ENCODE measurements at places on chromosomes 5 and 9. TPM values are rescaled to one million over a fixed set of nuclear protein-coding genes. Genes with fewer than 3 reads are reported as not detected.
A peak's percentile ranks its signal among the peaks of the same experiment; 100 is the strongest.

ANKRD55 gene
- not detected for total RNA-seq

NEK6 gene
- 15.5 TPM for total RNA-seq

NMUR2 gene
- not detected for total RNA-seq

PGM5 gene
- total RNA-seq, result 6.9 TPM

NTRK2 gene
- total RNA-seq, result 20.5 TPM

SLC45A2 gene
- not detected for total RNA-seq

DNA sequence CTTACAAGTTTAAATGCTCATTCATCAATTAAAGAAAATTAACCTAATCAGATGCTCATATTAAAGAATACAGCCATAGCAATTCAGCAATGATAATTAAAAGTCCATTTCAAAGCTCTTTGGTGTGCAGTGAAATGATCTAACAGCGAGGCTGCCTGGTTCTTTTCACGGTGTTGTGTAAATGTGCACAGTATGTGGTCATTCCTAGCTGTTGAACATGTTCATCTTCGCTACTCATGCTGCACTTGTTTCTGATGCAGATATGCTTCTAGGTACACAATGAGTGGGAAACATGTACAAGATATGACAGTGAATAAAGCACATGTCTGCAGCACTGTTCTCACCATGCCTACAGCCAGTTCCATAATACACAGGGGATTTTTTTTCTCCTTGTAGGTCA lies 163.5 kb downstream of the NR2F1-AS1 start:
- no peak for DNase-seq

DNA sequence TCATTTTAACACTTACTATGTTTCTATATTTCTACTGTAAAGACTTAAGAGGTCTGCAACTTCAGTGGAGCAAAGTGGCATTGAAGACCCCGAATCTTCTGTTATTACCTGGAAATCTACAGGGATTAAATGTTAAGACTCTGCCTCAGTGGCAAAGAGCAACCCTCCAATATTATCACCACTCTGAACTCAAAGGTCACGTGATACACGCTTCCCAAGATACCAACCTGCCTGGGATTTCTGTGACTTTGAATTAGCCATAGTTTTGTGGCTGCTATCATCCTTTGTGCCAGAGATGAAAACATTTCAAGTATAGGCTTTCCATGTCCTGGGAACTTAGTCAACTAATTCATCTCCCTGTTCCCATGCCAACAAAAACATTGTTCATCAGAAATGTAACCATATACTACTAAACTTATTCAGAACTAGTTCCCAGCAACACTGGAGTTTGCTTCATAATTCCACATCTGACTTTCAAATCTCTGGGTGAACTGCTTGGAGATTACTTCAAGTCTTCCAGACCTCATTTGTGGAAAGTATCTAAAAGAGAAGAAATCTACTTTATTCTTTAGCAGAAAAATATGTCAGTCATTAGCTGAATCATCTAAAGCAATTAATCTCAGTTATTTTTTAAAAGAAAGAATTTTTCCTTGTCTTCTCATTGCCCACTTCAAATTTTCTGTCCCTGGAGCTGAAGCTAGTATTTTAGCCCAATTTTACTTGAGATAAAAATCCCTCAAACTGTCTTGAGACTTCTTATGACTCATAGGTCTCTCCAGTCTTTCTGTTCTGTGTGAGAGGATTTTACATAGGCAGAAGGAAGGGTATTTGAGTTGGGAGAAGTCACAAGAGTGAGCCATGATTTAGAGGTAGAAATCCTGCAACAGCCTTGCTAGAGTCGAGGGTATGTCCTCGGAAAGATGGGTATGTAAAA lies 83.0 kb downstream of the ZNF462 start:
- no peak for DNase-seq

- no peak for DNase-seq
Measured at GRCh38 chr9:137387114-137387890, 35.7 kb downstream of the EXD3 start.

- DNase-seq, result peak; percentile 89
Measured at GRCh38 chr9:36148311-36149051, 11.9 kb downstream of the GLIPR2 start.

DNA sequence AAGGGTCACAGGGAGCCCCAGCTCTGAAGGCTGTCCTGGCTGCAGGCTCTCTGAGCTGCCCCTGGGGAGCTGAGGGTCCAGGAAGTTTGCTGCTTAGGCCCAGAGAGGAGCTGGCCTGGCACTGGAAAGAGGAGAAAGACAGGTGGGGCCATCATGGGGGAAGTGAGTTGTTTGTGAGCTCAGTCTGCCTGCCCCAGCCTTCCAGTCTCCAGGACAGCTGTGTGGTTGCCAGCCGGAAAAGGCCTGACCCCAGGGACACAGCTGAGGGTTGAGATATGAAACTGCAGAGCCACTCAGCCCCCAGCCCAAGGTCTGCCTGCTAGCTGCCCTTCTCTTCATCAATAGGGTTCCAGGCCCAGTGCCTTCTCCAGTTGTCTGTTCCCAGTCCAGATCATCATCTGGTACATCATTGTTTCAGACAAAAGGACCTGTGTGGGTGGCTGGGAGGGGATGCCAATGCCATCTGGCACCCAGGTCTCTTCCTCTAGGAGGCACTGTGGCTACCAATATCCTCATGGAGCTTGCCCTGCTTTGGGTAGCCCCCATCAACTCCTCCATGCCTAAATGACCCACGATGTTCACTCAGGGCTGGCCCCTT lies 4.3 kb upstream of the DDX41 start:
- no peak for DNase-seq

DNA sequence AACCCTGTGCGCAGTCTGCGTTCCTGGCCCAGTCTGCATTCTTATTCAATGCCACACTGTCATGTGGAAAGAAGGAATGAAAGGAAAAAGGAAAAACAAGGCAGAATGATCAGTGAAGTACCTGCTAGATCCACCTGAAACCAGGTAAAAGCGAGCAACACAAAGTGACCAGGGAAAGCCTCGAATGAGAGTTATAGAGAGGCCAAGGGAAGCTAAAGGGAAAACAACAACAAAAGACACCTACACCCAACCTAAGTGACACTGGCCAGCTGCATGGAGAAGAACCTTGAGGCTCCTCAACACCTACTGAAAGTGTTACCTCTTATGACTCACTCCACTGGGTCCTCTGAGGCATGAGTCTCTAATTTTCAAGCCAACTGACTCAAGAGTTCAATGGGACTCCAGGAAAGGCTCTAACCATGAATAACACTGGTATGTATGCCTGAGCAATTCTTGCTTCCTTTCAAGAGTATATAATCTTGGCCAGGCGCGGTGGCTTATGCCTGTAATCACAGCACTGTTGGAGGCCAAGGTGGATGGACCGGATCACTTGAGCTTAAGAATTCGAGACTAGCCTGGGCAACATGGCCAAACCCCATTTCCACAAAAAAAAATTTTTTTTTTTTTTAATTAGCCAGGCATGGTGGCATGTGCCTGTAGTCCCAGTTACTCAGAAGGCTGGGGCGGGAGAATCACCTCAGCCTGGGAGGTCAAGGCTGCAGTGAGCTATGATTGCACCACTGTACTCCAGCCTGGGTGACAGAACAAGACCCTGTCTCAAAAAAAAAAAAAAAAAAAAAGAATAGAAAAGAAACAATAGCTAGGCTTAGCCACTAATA lies 29.0 kb downstream of the MTMR12 start:
- no peak for DNase-seq

DNA sequence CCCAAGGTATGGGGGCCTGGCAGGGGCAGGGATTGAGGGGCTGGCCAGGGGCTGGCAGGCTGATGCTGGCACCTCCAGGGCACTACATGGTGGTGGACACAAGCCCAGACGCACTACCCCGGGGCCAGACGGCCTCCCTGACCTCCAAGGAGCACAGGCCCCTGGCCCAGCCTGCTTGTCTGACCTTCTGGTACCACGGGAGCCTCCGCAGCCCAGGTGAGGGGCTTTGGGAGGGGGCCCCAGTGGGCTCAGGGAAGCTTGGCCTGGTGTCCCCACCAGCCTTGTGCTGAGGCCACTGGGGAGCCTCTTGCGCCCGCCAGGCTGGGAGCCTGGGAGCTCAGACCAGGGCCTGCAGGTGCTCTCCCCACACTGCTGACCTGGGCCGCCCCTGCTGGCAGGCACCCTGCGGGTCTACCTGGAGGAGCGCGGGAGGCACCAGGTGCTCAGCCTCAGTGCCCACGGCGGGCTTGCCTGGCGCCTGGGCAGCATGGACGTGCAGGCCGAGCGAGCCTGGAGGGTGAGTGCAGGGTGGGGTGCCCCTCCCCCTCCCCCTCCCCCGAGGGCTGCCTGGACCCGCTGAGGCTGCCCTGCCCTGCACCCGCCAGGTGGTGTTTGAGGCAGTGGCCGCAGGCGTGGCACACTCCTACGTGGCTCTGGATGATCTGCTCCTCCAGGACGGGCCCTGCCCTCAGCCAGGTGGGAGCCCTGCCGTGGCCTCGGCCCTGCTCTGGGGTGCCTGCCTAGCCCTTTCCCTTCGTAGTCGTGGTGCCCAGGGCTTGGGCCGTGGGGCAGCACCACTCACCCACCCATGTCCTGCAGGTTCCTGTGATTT lies 5.7 kb downstream of the MAMDC4 start:
- DNase-seq, result peak; percentile 79

GRCh38 chr9:93292288-93292615 lies 108.3 kb downstream of the WNK2 start:
- DNase-seq, result no peak

DNA sequence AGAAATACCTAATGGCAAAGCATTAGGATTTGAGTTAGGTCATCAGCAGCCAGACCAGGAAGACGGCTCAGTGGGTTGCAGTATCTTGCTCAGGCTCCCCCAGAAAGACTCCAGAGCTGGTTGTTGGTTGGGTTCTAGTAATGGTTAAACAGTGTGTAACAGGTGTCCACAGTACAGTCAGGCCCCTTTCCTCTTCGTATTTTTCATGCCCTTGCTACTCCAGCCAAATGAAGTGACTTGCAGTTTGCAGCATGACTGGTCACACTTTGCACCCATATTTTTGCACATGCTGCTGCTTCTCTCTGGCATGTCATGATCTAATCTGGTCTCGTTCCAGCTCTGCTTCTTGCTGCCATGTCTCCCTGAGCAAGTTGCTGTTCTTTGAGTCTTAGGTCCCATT lies 60.6 kb upstream of the TRPC7 start:
- no peak for DNase-seq

DNA sequence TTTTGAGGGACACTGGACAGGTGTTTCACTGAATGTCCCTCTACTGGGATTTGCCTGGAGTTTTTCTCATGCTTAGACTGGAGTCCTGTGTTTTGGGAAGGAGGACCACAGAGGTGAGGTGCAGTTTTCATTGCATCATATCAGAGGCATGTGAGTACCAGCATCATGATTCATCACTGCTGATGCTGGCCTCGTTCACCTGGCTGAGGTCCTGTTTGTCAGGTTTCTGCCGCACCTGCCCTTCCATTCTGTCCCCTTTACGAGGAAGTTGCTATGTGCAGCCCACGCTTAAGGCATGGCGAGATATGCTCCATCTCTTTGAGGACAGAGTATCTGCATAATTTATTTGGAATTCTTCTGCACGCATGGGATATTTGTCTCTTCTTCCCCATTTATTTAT lies 162.1 kb downstream of the TENT4A start:
- no peak for DNase-seq

All from body of pancreas (tissue), 4 donors.